ENCODE measurements at places on chromosomes 5 and 9.
A peak's percentile ranks its signal among the peaks of the same experiment; 100 is the strongest.

DNA sequence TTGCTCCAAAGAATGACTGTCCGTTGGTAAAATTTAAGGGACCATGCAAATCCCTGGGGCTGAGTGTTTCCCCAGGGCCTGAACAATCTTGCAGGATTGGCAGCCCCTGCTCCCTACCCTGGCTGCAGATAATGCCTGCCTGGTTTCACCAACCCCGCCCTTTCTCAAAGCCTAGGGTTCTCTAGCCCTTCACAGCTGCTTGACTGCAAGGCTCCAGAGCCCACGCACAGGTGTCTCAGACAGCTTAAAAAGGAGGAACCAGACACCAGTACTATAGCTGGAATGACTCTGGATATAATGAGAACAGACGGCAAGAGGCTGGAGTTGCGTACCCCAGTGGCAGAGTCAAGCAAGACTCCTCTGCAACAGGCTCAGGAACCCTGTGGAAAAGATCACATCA, 25.2 kb upstream of the TNIP1 start:
- DNase-seq, result no peak

DNA sequence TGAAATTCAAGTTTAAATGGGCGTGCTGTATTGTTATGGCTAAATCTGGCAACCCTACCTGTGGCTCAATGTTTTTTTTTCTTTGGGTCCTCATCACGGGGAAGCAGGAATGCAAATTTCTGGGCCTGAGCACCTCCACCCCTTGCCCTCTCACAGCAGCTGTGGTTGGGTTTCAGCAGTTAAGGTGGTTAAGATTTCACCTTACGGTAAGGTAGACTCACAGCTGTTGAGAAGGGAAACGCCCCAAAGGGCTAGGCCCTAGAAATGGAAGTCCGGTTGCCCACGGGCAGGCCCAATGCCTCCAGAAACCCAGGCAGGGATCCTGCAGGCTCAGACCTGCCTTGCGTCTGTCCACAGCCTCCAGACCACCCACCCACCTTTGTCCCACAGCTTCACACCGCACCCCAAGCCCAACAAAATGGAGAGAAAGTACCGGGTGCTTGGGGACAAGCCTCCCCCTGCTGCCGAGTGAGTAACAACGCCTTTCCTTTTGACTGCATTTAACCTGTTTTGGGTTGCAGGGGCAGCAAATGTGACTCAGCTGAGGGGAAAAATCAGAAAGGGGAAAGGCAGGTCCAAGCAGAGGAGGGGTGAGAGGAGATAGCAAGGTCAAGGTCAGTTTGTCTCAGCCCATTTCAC, 48.1 kb upstream of the TDRD7 start:
- no peak for DNase-seq

DNA sequence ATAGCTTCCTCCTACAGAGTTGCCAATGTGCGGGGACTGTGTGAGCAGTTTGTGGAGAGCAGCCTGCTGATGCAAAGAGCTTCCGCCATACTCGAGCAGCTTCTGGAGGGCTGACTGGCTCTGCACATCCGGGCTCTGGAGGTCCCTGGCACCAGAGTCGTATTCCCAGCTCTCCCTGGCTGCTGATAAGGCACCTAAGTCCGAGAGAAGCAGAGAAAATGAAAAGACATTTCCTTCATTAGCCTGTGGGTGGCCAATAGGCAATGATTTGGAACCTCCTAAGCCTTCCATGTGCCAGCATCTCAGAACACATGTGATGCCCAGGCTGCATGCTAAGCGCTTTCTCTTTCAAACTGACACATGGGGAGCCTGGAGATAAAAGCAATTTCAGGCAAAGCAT, 94.3 kb downstream of the TSSK1B start:
- DNase-seq, result no peak

DNA sequence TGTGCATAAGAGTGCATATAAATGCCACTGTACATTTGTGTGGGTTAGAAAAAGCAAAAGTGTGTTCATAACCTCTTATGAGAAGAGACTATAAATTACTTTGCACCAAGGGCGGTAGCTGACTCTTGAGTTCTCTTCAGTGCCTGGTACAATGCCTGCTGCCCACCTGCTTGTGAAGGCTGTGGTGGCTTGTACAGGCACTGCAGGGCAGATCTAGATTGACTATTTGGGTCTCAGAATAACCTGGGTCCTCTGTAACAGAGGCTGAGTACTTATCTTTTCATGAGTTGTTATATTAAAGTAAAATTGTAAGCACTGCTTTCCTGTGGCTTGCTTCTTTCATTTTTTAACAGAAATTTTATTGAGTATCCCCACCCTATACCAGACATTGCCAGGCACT, 22.8 kb downstream of the LMNB1 start:
- no peak for DNase-seq

DNA sequence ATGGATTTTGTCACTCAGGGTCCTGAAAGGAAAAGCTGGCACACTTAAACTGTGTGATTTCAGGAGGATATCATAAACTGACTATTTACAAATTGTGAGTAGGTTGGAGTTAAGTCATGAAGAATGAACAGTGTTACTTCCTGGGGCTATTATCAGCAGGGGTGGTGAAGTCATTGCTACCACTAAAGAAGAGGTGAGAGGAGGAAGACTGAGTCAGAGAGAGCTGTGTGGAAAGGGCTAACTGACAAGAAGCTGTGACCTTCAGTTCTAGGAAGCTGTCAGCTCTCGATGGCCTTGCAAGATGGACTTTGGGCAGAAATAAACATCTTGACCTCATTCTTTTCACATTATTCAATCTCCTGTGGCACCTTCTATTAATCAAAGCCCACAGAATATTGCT, 72.3 kb upstream of the STARD4 start:
- no peak for DNase-seq

DNA sequence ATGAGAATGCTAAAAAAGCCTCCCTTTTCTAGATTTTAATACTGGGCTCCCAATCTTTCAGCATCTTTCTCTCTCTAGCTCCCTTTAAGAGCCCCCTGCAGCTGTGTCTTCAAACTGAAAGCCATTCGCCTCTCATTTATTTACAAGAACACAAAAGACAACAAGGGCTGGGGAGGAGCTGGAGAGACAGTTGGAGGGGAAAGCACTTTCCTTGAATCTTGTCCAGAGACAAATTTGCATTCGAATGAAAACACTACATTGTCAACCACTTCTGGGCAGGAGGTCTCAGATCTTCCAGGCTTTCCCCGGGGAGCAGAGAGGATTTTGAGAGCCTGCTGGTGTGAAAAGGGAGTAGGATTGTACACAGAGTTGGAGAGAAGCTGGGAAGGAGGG, 518.3 kb downstream of the CTNND2 start:
- no peak for DNase-seq

- DNase-seq, result no peak
Observed at GRCh38 chr5:136120529-136120928, 12.1 kb upstream of the SMAD5 start.

DNA sequence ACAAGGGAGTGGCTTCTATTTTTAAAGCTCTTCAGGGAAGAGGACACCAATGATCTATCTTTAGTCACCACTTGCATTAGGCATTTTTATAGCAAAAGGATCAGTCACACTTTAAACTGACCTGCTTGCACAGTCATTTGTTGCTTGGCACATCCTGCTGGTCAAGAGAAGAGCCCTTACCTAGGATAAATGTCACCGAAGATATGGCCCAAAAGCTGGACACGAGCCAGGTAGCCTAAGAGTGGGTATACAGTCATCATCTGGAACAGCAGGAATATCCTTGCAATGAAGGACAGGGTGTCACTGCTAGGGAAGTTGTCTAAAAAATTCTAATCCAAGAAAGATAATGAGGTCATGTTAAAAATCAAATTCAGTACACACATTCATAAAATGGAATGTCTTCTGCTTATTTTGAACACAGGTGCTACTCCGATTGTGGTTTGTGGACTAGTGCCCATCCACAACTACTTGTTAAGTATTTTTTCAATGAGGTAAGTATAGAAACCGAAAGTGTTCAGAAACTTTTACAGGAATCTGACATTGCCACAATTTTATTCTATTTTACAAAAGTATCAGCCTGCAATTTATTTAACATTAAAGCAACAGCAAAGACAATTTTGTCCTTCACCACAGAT, 78.4 kb downstream of the SLC38A9 start:
- peak; percentile 13 for DNase-seq

GRCh38 chr5:52786949-52787599, 642 bp upstream of the ITGA1 start:
- no peak for DNase-seq

- DNase-seq, result peak; percentile 89
Observed at GRCh38 chr9:13432904-13433303, 153.4 kb upstream of the MPDZ start.

- DNase-seq, result no peak
Observed at GRCh38 chr9:128911529-128912035, 9.2 kb upstream of the PHYHD1 start.

DNA sequence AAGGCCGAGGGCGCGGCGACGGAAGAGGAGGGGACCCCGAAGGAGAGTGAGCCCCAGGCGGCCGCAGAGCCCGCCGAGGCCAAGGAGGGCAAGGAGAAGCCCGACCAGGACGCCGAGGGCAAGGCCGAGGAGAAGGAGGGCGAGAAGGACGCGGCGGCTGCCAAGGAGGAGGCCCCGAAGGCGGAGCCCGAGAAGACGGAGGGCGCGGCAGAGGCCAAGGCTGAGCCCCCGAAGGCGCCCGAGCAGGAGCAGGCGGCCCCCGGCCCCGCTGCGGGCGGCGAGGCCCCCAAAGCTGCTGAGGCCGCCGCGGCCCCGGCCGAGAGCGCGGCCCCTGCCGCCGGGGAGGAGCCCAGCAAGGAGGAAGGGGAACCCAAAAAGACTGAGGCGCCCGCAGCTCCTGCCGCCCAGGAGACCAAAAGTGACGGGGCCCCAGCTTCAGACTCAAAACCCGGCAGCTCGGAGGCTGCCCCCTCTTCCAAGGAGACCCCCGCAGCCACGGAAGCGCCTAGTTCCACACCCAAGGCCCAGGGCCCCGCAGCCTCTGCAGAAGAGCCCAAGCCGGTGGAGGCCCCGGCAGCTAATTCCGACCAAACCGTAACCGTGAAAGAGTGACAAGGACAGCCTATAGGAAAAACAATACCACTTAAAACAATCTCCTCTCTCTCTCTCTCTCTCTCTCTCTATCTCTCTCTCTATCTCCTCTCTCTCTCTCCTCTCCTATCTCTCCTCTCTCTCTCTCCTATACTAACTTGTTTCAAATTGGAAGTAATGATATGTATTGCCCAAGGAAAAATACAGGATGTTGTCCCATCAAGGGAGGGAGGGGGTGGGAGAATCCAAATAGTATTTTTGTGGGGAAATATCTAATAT, 58.1 kb downstream of the BASP1 start:
- no peak for DNase-seq

GRCh38 chr9:131312822-131313770, 23.6 kb downstream of the PLPP7 start:
- no peak for DNase-seq

- no peak for DNase-seq
Observed at GRCh38 chr5:79062436-79062835, 7.0 kb downstream of the DMGDH start.

- no peak for DNase-seq
Observed at GRCh38 chr5:84564321-84565075, 179.8 kb upstream of the EDIL3 start.

- DNase-seq, result no peak
Observed at GRCh38 chr5:175627739-175628138, 30.1 kb upstream of the HRH2 start.

GRCh38 chr5:87020099-87020934, 247.4 kb upstream of the RASA1 start:
- DNase-seq, result no peak

GRCh38 chr5:32496104-32496503, 51.6 kb upstream of the ZFR start:
- no peak for DNase-seq

GRCh38 chr9:20722221-20722620, 38.2 kb downstream of the FOCAD start:
- peak; percentile 36 for DNase-seq

DNA sequence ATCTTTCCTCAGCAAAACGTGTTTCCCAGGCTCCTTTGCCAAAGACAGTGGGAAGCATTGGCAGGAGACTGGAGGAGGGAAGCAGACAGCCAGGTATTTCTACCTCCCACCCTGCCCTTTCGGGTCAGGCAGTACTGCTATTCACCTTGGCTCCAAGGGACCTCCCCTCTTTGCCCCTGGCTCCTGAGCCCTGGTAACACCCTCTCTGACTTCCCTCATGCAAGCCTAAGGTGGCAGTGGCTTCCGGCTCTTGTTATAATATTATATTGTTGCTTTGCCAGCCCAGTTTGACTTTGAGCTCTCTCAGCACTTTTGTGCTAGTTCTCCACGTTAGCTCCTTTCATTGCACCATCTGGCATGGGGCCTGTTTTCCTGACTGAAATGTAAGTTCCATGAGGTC, 81.6 kb upstream of the IFNK start:
- no peak for DNase-seq

DNA sequence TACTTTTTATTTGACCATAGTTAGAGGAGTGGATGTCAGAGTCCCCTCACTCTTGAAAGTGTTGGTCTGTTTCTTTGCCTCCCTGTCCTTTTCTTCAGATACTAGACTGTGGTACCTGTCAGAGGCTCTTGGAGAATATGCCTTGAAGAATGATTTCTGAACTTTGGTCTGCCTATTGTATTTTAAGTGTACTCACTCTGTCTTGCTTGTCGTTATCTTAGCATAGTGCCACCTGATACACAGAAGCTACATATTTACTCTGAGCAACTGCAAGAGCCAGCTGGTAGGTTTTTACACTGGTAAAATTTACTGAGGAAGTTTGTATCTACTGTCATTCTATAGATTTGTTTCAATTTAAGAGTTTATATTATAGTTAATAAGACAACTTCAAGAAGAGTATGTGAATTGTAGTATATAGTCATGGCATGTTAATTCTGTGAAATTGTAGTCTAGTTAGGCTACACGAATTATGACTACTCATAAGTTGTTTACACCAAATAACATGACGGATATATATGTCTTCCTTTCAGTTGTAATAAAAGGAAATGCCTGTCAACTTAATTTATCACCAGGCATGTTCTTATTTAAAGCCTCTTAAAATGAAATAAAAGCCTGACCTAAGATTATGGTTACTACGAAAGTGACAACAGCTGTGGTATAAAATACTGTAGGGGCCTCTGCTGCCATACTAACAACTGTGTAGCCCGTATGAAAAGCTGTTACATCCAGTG, 201.7 kb downstream of the KDM4C start:
- peak; percentile 32 for DNase-seq

DNA sequence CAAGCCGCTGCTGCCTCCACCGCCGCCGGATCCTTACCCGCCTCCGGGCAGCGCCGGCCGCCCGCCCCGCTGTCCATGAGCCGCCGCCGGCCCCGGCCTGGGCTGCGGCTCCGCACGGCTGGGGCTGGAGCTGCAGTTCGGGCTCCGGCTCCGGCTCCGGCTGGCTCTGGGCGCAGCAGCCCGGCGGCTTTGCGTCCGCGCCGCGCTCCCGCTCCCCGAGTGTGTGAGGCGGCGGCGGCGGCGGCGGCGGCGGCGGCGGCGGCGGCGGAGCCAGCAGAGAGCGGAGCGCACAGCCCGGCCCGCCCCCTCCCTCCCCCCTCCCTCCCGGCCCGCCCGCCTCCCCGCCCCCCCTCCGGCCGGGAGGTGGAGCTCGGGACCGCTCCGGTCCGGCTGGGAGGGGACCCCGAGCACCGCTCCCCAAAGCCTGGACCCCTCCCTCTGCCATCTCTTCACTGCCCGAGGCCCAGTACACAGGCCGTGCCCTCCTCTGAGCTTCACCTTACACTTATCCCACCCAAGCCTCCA, at the start of gene PCDH1:
PCDH1 (minus strand) TSS at position 225 of the 525 bp plus-strand sequence; CDS start at position 77, 148 bp downstream.
- peak; percentile 50 for DNase-seq

GRCh38 chr5:1349246-1349645, 4.3 kb upstream of the CLPTM1L start:
- no peak for DNase-seq

All from dermis microvascular lymphatic vessel endothelial cell (primary cell).